T-helper 1 cell (primary cell): ENCODE measurements at places on chromosomes 2 and 18.

GRCh38 chr2:80896576-80896975 is 592.0 kb upstream of the LRRTM1 start:
- no peak for DNase-seq

GRCh38 chr2:65314801-65315441 is 87.3 kb downstream of the ACTR2 start:
- no peak for DNase-seq

DNA sequence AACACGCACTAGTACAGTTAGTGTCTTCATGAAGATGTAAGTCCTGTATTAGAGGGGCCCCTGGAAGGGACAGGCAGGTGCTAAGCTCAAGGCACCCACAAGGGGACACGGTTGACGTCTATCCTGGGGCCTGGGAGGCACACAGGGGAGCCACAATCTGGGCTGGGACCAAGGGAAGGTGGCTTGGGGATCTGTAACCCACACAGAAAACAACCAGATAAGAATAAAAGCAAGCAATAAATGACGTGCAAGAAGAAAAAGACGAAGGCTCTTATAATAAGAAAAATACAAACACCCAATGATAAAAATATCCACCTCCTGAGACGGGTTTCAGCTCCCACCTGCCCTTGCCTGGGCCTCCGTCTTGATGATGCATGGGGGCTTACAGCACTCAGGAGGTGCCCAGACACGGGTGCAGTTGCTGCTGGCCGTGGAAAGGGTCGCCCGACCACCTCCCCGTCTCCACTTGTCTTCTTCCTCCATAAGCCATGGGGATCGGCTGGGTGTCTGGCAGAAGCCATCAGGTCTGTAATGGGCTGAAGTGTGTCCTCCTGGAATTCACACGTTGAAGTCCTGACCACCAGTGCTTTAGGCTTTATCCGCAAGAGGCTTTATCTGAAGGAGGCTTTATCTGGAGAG is 73.9 kb downstream of the TWIST2 start:
- no peak for DNase-seq

- DNase-seq, result no peak
Observed at GRCh38 chr18:49646873-49647272, 85.0 kb downstream of the LIPG start.

DNA sequence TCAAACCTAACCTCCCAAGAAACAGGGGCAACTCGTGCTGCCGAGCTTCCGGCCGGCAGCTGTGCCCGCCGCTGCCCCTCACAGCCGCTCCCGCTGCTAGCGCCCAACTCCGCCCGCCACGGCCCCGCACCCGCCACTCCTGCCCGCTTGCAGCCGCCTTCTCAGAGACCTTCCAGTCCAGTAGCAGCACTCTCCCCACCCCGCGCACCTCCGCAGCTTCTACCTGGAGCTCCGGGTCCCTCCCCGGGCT is 722 bp upstream of the C2orf15 start:
- DNase-seq, result no peak

- peak; percentile 80 for DNase-seq
Observed at GRCh38 chr2:219249203-219249980, 3.7 kb upstream of the TUBA4B start.

GRCh38 chr2:117980783-117981676 is 32.8 kb downstream of the CCDC93 start:
- no peak for DNase-seq

DNA sequence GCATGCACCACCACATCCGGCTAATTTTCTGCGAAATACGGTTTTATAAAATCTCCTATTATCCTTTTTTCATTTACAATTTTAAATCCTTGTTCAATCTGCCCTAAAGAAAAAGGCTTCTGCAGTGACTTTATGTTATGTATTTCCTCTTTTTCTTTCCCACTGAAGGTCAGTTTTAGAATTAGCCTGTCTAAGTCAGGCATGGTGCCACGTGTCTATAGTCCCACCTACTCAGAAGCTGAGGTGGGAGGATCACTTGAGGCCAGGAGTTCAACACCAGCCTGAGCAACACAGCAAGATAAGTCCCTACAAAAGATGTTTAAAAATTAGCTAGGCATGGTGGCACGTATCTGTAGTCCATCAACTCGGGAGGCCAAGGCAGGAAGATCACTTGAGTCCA is 39.8 kb upstream of the TNFRSF11A start:
- no peak for DNase-seq

GRCh38 chr2:130332271-130333073 is 10.2 kb upstream of the IMP4 start:
- DNase-seq, result peak; percentile 52

DNA sequence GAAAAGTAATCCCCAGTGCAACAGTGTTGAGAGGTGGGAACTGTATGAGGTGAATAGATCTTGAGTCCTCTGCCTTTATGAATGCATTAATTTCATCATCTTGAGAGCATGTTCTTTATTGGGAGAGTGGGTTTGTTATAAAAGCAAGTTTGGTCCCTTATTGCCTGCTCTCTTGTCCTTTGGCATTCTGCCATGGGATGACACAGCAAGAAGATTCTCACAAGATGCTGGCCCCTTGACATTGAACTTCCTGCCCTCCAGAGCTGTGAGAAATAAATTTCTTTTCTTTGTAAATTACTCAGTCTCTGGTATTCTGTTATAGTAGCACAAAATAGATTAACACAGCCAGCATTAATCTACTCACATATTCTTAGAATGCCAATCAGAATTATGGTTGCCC is 108.6 kb downstream of the EHBP1 start:
- no peak for DNase-seq

- no peak for DNase-seq
Observed at GRCh38 chr2:186593523-186593922, 3.7 kb downstream of the ITGAV start.

GRCh38 chr2:33139949-33140348 is 193.2 kb downstream of the LTBP1 start:
- DNase-seq, result no peak
